Fibroblast of lung (primary cell): ENCODE measurements at places on chromosomes 16 and 17.

DNA sequence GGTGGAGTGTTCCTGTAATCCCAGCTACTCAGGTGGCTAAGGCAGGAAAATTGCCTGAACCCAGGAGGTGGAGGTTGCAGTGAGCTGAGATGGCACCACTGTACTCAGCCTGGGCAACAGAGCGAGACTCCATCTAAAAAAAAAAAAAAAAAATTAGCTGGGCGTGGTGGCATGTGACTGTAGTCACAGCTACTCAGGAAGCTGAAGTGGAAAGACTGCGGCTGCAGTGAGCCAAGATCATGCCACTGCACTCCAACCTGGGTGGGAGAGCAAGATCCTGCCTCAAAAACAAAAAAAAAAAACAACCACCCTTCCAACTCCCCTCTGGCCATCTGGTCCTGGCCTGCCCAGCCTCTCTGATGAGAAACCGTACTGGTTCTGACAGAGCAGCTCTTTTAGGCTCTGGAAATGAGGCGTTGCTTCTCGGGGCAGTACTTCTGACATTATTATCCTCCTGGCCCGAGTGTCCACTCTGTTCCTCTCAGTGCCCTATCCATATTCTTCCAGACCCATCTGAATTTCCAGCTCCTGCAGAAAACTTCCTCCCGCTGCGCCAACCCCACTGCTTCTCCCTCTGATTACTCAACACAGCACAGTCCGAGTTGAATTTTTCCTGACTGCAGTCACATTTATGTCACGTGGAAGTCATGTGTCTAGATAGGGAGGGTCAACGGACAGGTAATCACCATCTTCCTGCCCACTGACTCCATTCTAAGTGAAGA is 13.3 kb downstream of the GGA2 start:
- no peak for DNase-seq

GRCh38 chr17:74821655-74822334 is 37.9 kb downstream of the GRIN2C start:
- no peak for DNase-seq

DNA sequence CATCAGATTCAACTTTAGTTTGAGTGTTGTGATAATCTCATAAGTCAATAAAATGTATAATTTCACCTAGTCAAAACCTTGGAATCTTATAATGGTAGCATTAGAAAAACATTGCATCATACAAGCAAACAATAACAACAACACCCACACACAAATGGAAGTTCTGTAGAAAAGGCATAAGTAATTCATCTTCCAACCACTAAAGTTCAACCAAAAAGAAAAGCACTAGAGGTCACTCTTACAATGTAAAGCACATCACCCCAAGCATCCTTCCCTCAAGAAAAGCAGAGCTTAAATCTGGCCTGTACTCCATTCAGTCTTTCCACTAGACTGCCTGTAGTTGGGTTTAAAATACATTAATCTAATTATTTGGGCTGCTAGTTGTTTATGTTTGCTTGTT is 1.8 kb downstream of the CNTNAP4 start:
- no peak for DNase-seq

- no peak for DNase-seq
Measured at GRCh38 chr16:78198288-78198687, 98.8 kb downstream of the WWOX start.

GRCh38 chr17:44935116-44935515 is 12.5 kb downstream of the KIF18B start:
- DNase-seq = no peak

DNA sequence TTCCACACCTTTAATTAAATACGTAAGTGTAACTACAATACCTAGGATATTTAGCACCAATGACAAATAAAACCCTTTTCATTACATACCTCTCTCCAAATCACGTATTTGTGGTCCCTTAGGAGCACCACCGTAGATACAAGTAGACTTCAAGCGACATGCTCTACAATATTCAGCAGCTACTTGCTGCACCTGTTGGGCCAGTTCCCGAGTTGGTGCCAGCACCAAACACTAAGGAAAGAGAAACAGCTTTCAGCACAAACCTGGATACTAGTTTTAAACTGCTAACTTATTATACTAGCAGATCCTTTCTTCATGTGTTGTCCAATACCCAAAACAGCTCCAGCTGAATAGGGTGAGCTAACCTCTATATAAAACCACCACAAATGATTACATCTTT is 2.7 kb downstream of the DDX5 start:
- DNase-seq = no peak

GRCh38 chr17:20189302-20189701 is 180.1 kb downstream of the SPECC1 start:
- DNase-seq = no peak

DNA sequence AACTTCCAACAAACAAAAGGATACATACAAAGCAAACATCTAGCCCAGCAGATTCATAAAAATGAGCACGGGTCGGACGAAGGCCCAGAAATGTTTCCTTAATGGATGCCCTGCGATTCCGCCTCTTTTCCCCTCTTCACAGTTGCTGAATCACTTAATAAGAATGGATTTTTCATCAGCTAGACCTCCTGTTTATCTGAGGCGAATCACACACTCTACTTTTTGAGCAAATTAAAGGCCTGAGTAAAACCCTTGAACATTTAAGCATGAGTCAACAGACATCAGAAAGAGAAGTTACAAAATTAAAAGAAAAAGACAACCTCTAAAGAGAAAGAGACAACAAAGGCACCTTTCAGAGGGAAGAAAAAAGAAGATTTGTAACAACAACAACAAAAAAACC is 44.7 kb downstream of the HS3ST3A1 start:
- peak; percentile 93 for DNase-seq

DNA sequence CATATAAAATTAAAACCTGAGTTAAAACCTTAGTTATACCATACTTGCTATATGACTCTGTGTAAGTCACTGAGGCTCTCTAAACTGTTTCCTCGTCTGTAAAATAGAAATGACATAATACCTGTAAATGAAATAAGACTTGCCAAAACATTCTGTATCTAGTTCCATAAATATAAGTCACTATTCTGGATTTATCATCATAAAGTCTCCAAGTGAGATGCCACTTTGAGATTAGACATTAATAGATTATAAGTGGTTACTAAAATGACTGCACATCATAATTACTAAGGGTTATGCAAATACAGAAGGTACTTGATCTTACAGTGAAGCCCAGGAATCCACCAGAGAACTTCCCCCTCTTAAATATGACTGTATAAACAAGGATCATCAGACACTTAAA is 12.0 kb upstream of the BRIP1 start:
- DNase-seq = no peak

- DNase-seq = no peak
Measured at GRCh38 chr17:48100160-48100559, 1.1 kb downstream of the CBX1 start.

- DNase-seq = no peak
Measured at GRCh38 chr16:8500351-8500750, 90.0 kb downstream of the TMEM114 start.

DNA sequence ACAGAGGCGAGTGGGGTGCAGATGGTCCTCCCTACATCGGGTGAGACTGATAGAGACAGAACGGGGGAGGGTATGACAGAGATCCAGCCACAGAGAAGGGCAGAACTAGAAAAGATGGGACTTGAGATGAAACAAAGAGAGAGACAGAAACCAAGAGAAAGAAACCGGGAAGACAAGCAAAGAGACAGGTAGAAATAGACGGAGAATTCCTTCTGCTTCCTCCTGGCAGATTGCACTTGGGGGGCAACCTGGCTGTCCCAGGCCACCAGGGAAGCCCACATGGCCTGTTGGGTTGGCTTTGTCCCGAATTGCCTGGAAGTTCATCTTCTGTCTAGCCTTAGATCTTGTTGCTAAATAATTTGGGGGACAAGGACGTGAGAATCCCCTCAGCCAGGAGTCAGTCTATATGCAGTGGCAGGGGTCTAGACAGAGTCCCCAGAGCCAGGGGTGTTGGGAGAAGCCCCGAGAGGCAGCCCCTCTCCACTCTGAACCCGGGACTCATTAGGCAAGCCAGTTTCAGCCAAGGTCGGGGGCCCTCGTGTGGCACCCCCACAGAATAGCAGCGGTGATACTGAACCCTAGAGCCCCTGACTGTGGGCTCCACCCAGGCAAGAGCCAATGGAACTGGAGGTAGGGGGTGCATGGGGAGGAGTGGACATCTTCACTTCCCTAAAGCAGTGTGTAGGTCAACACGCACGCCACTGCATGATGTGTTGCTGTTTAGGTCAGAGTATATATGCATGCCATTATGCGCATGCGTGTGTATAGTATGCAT is 627 bp upstream of the TSPOAP1 start:
- no peak for DNase-seq

DNA sequence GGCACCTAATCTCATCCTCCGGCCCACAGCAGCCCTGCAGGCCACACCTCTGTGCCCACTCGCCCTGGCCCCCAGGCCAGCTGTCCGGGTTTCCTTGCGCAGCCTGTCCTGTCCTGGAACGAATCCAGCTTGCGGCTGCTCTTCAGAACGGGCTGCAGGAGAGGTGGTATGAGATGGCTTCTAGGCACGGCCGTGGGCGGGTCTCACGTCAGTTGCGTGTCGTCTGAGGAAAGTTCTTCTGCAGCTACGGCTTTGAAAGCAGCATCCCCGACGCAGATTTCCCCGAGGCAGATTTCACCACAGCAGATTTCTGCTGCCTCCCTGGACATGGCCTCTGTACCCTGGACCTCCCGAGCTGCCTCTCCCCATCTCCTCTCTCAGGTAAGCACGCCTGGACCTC is 18.2 kb downstream of the GALNS start:
- no peak for DNase-seq

GRCh38 chr16:57941016-57941664 is 29.8 kb downstream of the CNGB1 start:
- DNase-seq = peak; percentile 14

- DNase-seq = peak; percentile 18
Measured at GRCh38 chr16:66344533-66345145, 21.9 kb upstream of the CDH5 start.

GRCh38 chr16:51172368-51172767 is 21.3 kb upstream of the SALL1 start:
- no peak for DNase-seq

DNA sequence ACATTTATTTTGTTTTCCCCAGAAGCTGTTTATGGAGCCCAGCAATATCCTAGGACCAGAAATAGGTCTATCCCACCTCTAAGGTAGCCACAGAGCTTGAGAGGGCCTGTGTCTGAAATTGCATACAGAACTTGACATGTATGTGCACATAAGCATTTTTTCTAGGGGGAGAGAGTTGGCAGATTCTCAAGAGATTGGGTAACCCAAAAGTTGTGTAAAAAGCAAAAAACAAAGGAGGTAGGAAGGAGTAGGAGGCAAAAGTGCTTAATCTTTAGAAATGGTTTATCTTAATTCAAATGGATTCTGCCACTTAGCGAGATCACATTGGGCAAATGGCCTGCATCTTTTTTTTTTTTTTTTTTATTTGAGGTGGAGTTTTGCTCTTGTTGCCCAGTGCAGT is 3.5 kb downstream of the PLK1 start:
- DNase-seq = no peak
